ENCODE measurements at places on chromosomes 3 and 15.

DNA sequence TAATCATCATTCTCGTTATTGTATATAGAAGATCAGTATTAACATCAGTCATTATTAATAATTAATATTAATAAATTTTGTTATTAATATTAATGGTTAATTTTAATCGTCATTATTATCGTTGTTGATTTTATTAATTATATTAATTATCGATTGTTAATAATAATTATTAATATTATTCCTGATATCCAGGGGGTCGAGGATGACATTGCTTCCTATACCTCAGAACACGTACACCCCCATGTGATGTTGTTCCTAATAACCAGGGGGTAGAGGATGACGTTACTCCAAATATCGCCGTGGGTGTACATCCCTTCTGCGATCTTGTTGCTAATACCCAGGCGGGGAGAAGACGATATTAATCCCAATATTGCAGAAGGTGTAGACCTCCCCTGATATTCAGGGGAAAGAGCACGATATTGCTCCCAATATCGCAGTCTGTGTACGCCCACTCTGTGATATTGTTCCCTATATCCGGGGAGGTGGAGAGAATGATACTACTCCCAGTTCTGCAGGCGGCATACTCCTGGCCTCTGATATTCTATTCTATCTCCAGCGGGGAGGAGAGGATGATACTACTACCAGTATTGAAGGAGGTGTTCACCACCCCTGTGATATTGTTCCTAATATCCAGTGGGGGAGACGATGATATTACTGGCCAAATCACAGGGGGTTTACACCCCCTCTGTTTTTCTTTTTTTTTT is 22.3 kb upstream of the BMF start:
- no peak for DNase-seq

DNA sequence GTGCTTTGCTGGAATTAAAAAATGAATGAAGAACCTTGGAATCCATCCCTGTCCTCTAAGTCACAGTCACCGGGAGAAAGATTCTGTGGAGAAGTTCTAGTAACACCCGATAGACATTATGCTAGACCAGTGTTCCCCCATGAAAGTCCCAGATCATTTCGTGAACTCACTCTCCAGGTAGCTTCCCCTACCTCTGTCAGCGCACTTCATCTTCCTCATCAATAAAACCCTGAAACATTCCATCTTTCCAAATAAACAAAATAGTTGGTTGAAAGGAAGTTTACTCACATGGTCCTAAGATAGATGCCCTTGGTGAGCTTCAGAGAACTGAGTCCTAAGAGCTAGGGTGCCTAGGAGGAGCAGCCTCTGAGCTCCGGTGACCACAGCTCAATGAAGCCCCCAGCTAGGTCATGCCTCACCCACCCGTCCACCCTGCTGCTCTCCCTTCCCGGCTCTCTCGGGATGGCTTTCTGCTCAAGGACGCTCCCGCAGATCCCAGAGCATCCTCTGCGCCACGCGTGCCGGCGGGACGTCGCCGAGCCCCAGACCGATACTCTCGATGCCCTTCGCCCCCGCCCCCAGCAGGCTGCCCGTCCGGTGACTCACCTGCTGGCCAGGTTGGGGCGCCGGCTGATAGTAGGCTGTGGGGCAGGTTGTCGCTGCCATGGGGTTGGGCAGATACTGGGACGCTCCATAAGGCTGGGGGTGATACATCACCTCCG is 776 bp downstream of the VGLL3 start:
- DNase-seq: no peak

GRCh38 chr15:68495981-68496705 is 64.2 kb upstream of the ITGA11 start:
- DNase-seq: no peak

DNA sequence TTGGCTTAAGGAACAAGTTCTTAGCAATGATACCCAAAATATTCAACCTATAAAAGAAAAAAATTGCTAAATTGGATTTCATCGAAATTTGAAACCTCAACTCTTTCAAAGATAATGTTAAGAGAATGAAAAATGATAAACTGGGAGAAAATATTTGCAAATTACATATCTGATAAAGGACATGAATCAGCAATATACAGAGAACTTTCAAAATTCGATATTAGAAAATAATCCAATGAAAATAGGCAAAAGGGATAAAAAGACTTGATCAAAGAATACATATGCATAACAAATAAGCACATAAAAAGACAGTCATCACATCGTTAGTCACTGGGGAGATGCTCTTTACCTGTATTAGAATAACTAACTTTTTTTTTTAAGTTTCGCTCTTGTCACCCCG is 73.0 kb upstream of the NEO1 start:
- DNase-seq: no peak

DNA sequence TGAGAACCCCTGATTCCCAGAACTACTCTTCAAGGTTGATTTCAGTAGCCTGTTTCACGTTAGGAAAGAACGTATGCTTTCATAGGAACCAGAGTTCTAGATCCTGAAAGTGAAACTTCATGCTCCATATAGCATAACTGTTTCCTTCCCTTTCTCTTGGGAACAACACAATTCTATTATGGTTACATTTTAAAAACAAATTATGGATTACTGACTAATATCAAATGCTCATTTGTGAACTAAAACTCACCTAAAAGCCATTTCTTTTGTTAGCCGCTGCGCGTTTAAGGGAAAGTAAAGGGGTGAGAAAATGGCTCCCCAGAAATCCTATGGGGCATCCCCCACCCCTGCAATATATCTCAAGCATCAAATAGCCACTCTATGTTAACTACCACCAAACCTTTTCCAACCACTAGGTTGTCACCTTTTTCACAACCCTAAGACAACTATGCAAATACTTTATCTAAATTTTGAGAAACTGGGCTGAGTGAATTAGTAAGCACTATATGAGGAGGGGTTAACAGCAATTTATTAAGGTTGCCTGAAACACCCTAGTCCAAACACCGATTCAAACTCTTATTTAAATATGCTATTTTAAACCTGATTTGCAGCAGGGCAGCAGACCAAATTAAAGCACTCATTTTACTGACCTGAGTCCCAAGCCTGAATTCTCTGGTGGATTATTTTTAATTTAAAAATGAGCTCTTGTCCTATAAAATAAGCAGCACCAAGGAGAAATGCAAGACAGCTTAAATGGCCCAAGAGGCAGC is 2.4 kb downstream of the SIAH2 start:
- peak; percentile 36 for DNase-seq

All from activated CD4-positive, alpha-beta T cell treated with anti-CD3 and anti-CD28 coated beads, Interleukin-2, amount 50 U/mL, for 4 hours (primary cell).